ENCODE measurements at places on chromosomes 3 and 15.
A peak's percentile ranks its signal among the peaks of the same experiment; 100 is the strongest.

GRCh38 chr15:69939513-69940440 is 157.9 kb downstream of the TLE3 start:
- DNase-seq: peak; percentile 19

GRCh38 chr15:44670087-44670950 is 6.9 kb upstream of the SPG11 start:
- no peak for DNase-seq

GRCh38 chr3:66052721-66053549 is 14.2 kb upstream of the MAGI1 start:
- no peak for DNase-seq

GRCh38 chr15:38701149-38701548 is 136.5 kb upstream of the RASGRP1 start:
- no peak for DNase-seq

Data from small intestine (tissue), 16 donors.